ENCODE measurements at places on chromosomes 4 and X.

DNA sequence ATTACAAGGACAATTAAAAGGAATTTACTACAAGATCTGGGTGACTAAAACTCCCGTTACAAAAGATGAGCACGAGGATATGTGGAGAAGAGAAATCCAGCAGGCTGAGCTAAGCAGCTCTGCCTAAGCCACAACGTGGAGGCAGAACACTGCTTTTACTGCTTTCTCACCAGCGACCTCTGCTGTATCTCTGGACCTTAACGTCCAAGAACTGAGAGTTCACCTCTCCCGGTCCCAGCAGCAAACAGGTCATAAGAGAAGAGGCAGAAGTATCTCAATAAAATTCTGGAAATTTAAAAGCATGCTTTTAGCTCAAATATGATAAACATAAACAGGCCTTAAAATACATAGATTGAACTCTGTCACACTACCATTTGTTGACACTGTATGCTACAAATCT lies 81.0 kb downstream of the ADGRA3 start:
- H3K4me3 ChIP-seq: no peak overlapping the region
- H3K36me3 ChIP-seq: peaks cover 11% of the 10 kb centered on the region
- no peaks in the 10 kb centered on the region for H3K27me3 ChIP-seq
- no peak for DNase-seq
- no peaks in the 10 kb centered on the region for H3K4me1 ChIP-seq
- H3K27ac ChIP-seq: no peak overlapping the region

- no peak for DNase-seq
- H3K27ac ChIP-seq: no peak overlapping the region
- H3K4me1 ChIP-seq: no peaks in the 10 kb centered on the region
- H3K27me3 ChIP-seq: peaks cover 4% of the 10 kb centered on the region
Observed at GRCh38 chrX:38087594-38087993, 81.2 kb downstream of the SYTL5 start.

GRCh38 chr4:185405296-185405999 lies 8.8 kb downstream of the ANKRD37 start:
- no peak for DNase-seq
- H3K27me3 ChIP-seq: no peaks in the 10 kb centered on the region
- no peaks in the 10 kb centered on the region for H3K4me1 ChIP-seq

- peaks cover 5% of the 10 kb centered on the region for H3K36me3 ChIP-seq
- H3K27ac ChIP-seq: no peak overlapping the region
- H3K27me3 ChIP-seq: peaks cover 3% of the 10 kb centered on the region
- H3K4me1 ChIP-seq: no peaks in the 10 kb centered on the region
- DNase-seq: no peak
Observed at GRCh38 chr4:107916623-107917022, 14.7 kb upstream of the CYP2U1 start.

DNA sequence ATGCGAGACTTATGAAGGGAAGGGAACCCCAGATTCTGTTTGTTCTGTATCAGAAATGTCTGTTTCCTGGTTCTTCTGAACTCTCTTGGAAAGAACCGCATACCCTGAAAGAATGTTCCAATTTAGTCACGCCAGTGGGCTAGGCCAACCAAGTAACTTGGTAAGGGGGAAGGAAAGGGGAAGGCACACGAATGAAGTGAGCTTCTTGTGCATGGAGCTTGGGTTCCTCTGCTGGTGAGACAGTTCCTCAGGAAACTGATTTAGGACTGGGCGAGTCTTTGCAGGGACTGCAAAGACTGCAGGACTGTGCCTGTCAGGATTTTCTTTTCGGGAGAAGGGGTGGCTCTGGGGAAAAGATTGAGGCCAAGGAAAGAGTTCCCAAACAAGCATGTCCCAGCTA lies 35.6 kb downstream of the FRMPD3 start:
- H3K27me3 ChIP-seq: peaks cover 2% of the 10 kb centered on the region
- no peak overlapping the region for H3K27ac ChIP-seq
- H3K4me1 ChIP-seq: no peaks in the 10 kb centered on the region
- no peak overlapping the region for H3K4me3 ChIP-seq
- DNase-seq: no peak

DNA sequence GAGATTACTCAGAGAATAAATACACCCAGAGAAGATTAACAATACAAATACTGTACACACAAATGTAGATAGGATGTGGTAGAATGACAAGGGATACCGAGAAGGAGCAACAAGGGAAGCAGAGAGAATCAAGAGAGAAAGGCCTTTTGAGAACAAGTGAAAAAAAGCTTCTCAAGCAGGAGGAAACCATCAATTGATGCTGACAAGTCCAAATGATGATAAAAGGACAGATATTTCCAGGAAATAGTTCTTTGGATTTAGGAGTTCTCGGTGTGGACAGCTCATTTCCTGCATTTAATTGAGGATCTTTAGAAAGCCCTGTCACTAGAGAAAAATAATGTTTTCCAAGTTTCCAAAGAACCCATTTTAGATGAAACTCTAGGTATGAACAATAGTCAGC lies 48.1 kb downstream of the NPY5R start:
- H3K27ac ChIP-seq: no peak overlapping the region
- H3K27me3 ChIP-seq: peaks cover 2% of the 10 kb centered on the region
- no peak overlapping the region for H3K4me3 ChIP-seq

DNA sequence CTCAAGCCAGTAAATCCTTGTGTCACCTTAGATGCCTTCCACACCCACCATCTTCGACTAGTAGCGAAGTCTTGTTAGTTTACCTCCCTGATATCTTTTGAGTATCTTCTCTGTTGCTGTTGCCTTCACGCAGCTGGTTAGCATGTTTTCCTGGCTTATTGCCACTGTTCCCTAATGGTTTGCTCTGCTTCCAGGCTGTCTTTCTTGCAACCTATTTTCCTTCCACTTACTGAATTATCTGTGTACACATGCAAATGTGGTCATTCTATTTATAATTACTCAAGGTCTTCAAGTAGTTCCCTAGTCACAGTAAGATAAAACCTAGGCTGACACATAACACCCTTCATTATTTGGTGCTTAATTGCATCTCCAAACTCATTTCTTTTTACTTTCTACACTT lies 89.5 kb downstream of the UGT8 start:
- no peaks in the 10 kb centered on the region for H3K36me3 ChIP-seq
- H3K4me1 ChIP-seq: peaks cover 3% of the 10 kb centered on the region
- no peak overlapping the region for H3K4me3 ChIP-seq
- peaks cover 10% of the 10 kb centered on the region for H3K27me3 ChIP-seq
- no peak for DNase-seq

GRCh38 chr4:153931804-153932203 lies 142.9 kb upstream of the SFRP2 start:
- DNase-seq: no peak
- H3K27me3 ChIP-seq: peaks cover 41% of the 10 kb centered on the region
- H3K4me1 ChIP-seq: no peaks in the 10 kb centered on the region
- no peak overlapping the region for H3K4me3 ChIP-seq

DNA sequence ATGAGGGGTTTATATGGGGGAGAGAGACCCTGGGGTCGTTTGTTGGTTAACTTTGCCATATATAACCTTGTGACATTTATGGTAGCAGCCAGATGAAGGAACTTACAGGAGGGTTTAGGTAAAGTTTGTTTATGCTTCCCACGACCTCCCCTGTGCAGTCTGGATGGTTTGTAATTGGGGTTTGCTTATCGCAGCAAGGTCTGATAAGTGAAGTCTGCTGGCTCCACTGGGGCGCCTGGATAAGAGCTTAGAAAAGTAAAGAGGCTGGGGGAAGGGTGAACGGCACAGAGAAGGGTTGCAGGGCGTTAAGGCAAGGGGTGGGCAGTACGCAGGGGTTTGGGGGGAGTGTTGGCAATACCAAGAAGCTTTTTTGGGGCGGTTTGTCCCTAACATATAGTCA lies 98.7 kb downstream of the KDM6A start:
- peaks cover 30% of the 10 kb centered on the region for H3K4me1 ChIP-seq
- H3K27me3 ChIP-seq: no peaks in the 10 kb centered on the region
- H3K27ac ChIP-seq: no peak overlapping the region
- H3K4me3 ChIP-seq: no peak overlapping the region
- H3K36me3 ChIP-seq: peaks cover 39% of the 10 kb centered on the region
- no peak for DNase-seq

GRCh38 chrX:13258052-13258444 lies 61.8 kb downstream of the ATXN3L start:
- H3K27me3 ChIP-seq: no peaks in the 10 kb centered on the region
- no peak overlapping the region for H3K27ac ChIP-seq
- H3K36me3 ChIP-seq: peaks cover 3% of the 10 kb centered on the region
- H3K4me1 ChIP-seq: peaks cover 48% of the 10 kb centered on the region
- no peak for DNase-seq

DNA sequence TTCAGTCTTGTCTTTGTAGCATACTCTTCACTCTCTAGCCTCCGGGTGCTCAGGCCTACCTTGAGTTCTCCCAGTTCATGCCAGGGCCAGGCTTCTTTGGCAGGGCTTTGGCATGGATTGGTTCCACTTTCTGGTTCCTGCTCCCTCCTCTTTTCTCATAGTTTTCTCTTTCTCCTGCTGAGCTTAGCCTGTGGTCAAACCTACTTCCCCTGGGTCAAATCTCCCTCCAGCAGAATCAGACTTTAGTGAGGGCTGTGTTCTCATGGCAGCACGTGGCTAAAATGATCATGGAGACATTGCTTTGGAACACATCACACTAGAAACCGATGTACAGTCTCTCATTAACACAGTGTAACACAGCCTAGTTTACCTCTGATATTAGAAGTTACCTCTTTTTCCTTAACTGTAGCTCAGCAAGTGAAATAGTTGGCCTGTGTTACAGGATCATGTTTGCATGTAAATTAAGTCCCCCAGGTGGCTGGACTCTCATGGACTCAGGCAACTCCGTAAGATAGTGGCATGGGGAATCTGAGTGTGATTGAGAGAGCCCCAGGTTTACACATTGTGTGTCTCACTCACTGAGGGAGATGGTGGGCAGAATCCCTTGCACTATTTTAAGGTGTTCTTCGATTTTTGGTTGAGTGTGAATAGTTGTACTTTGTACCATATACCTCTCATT lies 13.3 kb downstream of the RAB9A start:
- H3K36me3 ChIP-seq: peaks cover 28% of the 10 kb centered on the region
- no peak overlapping the region for H3K4me3 ChIP-seq
- H3K27ac ChIP-seq: no peak overlapping the region
- peaks cover 51% of the 10 kb centered on the region for H3K4me1 ChIP-seq

- H3K36me3 ChIP-seq: no peaks in the 10 kb centered on the region
- H3K4me3 ChIP-seq: no peak overlapping the region
- no peak for DNase-seq
- no peaks in the 10 kb centered on the region for H3K27me3 ChIP-seq
- no peaks in the 10 kb centered on the region for H3K4me1 ChIP-seq
Observed at GRCh38 chr4:91092398-91092980, 965.3 kb downstream of the CCSER1 start.

DNA sequence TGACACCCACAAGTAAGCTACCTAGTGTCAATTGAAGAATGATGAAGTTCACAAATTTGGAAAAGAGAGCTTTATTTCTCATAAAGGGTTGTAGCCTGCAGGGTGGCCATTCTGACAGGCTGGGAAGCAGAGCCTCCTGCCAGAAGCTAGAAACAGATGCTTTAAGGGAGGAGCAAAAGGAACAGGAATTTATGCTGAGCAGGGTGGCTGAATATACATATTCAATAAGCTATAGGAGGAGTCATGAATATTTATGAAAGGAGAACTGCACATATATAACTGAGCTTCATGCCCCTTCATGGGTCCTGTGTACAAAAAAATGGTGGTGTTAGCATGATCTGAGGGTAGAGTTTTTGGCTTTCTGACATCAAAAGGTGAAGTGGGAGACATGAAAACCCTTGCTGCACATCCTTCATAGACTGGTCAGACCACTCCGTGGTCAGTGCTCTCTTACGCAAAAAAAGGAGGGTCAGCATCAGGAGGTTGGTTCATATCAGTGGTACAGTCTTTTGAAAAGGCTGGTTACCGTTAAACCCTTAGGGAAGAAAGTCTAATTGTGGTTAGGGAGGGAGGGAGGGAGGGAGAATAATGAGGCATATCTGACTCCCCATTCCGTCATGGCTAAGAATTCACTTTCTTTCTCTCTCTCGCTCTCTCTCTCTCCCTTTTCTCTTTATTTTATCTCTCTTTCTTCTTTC lies 121.4 kb downstream of the LUZP4 start:
- no peak for DNase-seq
- H3K27ac ChIP-seq: no peak overlapping the region
- no peak overlapping the region for H3K4me3 ChIP-seq
- no peaks in the 10 kb centered on the region for H3K36me3 ChIP-seq

GRCh38 chr4:127364397-127364796 lies 268.4 kb upstream of the INTU start:
- H3K27ac ChIP-seq: no peak overlapping the region
- no peaks in the 10 kb centered on the region for H3K27me3 ChIP-seq
- no peaks in the 10 kb centered on the region for H3K4me1 ChIP-seq
- H3K4me3 ChIP-seq: no peak overlapping the region
- no peak for DNase-seq
- H3K36me3 ChIP-seq: no peaks in the 10 kb centered on the region

GRCh38 chrX:39855748-39856129 lies 242.0 kb downstream of the BCOR start:
- peaks cover 83% of the 10 kb centered on the region for H3K4me1 ChIP-seq
- DNase-seq: peak; percentile 77
- H3K4me3 ChIP-seq: peak overlapping the region; percentile 79
- H3K36me3 ChIP-seq: no peaks in the 10 kb centered on the region

DNA sequence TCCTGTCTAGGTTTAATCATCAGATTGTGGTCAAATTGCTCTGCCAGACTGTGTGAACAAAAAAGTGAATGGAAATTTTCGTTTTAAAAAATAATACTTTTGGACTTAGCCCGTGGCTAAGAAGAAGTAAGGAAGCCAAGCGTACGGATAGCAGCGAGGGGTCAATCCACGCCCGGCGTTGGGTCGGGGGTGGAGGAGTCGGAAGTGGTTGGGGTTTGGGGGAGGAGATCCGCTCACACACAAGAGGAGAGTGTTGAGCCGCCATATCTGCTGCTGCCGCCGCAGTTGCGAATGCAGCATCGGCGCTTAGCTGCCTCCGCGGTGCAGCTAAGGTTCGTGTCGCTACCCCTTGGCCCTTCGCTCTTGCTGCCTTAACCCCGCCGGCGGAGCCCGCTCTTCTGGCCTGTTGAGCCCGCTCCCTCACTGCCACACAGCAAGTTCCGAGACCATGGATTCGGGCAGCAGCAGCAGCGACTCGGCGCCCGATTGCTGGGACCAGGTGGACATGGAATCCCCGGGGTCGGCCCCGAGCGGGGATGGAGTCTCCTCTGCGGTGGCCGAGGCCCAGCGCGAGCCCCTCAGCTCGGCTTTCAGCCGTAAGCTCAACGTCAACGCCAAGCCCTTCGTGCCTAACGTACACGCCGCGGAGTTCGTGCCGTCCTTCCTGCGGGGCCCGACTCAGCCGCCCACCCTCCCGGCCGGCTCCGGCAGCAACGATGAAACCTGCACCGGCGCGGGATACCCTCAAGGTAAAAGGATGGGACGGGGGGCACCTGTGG lies at the start of gene GSPT2:
TSS of gene GSPT2 (plus strand) at position 264 of the 779 bp plus-strand sequence. CDS start at position 449, 185 bp downstream.
- H3K27me3 ChIP-seq: peaks cover 2% of the 10 kb centered on the region
- peaks cover 20% of the 10 kb centered on the region for H3K4me1 ChIP-seq
- peaks cover 27% of the 10 kb centered on the region for H3K36me3 ChIP-seq
- DNase-seq: peak; percentile 62
- peak within 1 kb of the TSS; percentile 68 for H3K27ac ChIP-seq

DNA sequence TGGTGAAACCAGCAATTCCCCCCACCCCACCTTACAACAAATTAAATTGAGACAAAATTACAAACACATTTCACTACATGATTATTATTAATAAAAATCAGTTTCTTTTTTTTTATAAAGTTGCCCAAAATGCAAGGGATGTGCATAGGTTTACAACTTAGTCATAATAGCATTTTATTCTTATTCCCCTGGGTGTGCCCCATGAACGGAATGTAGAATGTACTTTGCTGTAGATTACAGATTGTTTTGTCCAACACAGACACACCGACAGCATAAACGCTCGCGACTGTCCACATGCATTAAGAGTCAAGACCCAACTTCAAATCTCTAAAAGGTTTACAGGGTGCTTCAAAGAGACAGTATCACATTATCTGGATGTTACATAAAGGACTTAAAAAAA lies 72.3 kb downstream of the NYX start:
- no peaks in the 10 kb centered on the region for H3K27me3 ChIP-seq
- no peak overlapping the region for H3K27ac ChIP-seq
- peaks cover 3% of the 10 kb centered on the region for H3K36me3 ChIP-seq
- H3K4me3 ChIP-seq: no peak overlapping the region
